AG09319 (cell line): ENCODE measurements at places on chromosomes 12 and 14.

DNA sequence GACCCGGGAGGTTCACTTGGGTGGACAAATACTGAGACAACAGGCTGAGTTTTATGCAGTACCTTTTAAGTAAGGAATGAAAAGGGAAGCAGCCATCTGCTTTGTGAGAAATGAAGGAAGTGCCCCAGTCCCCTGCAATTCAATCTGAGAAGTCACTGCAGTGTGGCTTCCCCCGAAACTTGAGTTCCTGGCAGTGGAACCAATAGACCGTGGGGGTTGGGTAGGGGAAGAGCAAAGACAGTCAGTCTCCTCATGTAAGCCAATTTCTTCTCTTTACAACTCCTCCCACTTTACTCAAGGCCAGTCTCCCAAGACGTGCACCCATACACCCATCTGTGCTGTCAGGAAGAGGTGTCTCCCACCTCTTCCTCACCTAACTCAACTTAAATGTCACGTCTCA is 206.5 kb downstream of the BCAT1 start:
- DNase-seq, result no peak

GRCh38 chr12:6279256-6279628 is 31.2 kb upstream of the PLEKHG6 start:
- DNase-seq, result no peak

GRCh38 chr12:93699271-93700145 is 22.3 kb downstream of the CRADD start:
- DNase-seq, result peak; percentile 54

GRCh38 chr12:14384783-14385638 is 19.5 kb downstream of the ATF7IP start:
- peak; percentile 71 for DNase-seq

DNA sequence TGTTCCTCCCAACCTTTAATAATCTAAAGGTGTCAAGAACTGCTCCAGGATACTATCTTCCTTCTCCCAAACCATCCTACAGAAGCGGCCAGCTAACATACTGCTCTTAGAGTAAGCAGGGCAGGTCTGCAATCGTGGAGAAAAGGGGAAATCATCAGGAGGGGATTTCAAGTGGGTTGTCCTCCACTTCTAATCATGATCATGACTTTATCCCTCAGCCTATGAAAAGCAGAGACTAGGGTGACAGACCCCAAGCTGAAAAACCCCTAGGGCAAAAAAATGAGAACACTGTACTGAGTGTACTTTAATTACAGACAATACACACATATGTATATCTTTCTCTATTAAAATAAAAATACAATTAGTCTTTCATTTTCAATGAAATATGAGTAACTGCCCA is 13.9 kb downstream of the DUSP16 start:
- DNase-seq, result no peak

DNA sequence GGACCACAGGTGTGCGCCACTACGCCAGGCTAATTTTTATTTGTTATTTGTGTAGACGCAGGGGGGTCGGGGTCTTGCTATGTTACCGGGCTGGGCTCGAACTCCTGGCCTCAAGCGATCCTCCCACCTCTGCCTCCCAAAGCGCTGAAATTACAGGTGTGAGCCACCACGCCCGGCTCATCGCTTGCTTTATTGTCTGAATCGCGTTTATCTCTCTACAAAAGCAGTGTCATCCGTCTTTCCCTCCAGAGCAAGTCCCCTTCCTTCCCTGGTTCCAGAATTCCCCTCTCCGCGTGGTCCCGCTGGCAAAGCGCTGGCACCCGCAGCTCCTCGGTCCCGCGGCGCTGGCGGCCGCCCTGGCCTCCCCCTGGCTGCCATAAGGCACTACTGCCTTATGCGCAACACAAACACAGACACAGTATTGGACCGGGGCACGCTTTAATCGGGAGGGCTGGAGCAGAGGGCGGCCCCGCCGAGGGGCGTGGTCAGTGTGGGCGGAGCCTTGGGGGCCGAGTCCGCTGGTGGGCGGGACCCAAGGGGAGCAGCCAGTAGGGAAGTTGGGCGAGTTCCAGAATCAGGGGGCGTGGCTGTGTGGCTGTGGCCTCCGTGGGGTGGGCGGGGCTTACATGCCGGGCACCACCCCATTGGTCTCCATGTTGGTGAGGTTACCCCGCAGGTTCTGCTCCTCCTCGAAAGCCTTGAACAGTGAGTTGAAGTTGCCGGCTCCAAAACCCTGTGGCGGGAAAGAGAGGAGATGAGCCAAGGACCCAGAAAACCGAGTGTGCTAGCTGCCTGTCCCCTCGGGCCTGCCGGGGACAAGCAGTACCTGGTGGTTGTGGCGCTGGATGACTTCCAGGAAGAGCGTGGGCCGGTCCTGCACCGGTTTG is 19.3 kb downstream of the HPD start:
- DNase-seq, result peak; percentile 95

- DNase-seq, result no peak
Observed at GRCh38 chr14:33323979-33324378, 385.3 kb downstream of the NPAS3 start.

- no peak for DNase-seq
Observed at GRCh38 chr12:5201554-5202218, 158.0 kb downstream of the KCNA5 start.

- peak; percentile 52 for DNase-seq
Observed at GRCh38 chr14:103198131-103199105, 75.2 kb downstream of the TNFAIP2 start.

DNA sequence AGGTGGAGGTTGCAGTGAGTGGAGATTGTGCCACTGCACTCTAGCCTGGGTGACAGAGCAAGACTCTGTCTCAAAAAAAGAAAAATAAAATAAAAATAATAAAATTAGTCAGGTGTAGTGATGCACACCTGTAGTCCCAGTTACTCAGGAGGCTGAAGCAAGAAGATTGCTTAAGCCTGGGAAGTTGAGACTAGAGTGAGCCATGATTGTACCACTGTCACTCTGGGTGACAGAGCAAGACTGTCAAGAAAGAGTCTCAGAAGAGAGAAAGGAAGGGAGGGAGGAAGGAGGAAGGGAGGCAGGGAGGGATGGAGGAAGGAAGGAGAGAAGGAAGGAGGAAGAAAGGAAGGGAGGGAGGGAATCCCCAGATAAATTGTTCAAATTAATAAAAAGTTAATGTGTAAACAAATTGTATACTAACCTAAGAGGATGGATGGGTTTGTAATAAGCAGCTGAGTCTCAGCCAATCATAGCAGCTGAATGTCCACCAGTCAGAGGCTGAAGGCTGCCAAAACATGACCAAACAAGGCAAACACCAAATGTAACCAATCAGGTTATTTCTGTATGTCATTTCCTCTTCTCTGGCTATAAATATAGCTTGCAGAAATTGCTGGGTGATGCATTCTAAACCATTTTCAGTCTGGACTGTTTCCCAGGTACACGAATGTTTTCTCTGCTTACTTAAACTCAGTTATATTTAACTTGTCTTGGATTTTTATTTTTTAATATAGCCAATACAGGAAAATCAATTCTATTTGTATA is 6.1 kb upstream of the CDCA4 start:
- DNase-seq, result no peak

DNA sequence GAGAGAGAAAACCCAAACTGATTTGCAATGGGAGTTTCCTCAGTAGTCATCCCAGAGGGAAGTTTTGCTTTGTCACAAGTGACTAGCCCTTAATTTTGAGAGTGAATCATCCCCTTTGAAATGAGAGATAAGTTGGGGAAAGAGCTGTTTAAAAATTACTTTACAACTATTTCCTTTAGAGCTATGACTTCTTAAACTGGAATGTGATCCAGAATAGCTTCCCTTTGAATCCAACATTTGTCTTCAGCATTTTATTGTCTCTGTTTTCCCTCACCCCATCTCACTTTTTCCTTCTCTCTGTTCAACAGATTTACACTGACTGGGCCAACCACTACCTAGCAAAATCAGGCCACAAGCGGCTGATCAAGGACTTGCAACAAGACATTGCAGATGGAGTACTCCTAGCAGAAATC is 109.3 kb downstream of the NAV3 start:
- peak; percentile 32 for DNase-seq

DNA sequence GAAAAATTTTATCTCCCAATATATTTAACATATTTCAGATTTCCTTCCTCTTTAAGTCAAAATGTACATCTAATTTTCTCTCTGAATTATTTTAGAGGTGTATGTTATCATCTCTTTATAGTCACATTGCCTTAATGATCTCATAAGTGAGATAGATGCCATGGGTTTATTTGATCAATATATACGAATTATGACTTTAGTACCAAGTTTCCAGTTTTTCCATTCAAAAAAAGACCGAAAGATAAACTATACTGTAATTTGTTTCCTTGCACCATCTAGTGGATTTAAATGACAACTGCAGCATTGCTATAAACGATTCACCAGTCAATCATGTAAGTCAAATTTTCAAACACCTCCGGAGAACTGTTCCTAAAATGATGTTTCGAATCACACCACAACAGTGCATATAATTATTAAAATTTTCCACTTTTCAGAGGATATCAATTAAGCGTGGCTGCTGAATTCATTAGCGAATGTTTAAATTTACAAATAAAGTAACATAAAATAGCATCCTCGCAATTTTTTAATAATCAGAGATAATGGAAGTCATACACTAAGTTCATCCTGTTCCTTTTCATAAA is 419 bp upstream of the ATXN7L3B start:
- DNase-seq, result peak; percentile 14

DNA sequence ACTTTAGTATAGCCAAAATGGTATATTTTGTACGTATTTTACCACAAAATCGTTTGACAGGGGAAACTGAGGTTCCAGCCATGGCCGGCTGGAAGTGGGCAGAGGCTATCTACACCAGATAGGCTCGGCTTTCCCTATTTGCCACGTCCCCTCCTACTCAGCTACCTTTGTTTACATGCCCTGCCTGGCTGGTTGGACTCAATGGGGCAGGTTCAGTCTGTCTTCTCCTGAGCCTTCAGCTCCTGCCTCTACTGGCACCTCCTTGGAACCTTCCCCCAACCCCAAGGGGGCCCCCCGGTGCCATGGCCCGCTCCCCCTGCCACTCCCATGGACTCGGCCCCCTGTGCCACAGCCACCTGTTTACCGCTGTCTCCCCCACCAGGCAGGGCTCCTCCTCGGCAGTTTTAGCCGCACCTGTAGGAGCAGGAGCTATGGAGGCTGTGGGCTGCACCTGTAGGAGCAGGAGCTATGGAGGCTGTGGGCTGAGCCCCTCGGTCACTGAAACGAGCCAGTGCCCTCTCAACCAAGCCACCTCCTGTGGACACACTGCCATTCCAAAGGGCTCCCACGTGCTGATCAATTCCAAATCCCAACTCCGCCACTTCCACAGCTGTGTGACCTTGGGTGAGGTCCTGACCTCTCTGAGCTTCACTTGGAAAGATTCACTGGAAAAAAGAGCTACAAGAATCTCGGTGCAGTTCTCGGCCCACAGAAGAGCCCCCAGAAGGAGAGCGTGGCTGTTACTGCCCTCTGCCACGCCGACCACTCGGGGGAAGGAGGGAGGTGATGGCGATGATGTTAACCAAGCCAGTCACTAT is 62.2 kb downstream of the NCOR2 start:
- no peak for DNase-seq

- peak; percentile 76 for DNase-seq
Observed at GRCh38 chr12:105212438-105212837, 23.5 kb downstream of the APPL2 start.

DNA sequence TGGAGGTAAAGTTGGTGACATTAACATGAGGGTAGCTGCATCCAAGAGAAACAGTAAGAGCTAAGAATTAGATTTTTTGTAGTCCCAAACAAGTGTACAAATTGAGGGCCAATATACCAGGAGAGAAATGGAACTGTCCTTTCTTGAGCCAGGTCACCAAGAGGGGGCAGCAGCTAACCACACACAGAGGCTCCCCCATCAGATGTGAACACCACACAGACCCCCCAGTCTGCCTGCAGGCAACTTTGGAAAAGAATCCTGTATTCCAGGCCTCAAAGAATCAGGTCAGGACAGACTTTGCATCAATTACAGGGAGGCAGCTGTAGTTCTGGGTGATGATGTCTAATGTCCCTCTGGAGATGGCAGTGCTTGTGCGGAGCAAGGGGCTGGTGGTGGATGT is 77.9 kb downstream of the SPTB start:
- no peak for DNase-seq

GRCh38 chr14:89036371-89036770 is 211.9 kb downstream of the TTC8 start:
- DNase-seq, result no peak

DNA sequence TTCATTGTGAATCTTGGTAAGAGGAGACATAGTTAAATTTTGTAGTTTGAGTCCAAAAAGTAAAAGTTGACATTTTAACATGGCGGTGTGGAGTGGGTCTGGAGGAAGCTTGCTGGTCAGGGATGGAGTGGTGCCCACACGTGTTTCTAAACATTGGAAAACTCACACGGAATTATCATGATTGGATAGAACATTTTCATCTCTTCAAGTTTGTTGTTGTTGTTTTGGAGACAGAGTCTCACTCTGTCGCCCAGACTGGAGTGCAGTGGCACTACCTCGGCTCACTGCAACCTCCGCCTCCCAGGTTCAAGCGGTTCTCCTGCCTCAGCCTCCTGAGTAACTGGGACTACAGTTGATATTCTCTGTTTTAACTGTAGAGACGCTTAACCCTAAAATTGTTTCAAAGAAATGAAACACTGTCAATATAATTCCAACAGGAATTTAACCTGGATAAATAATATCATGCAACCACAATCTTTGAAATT is 502 bp upstream of the MBIP start:
- no peak for DNase-seq

DNA sequence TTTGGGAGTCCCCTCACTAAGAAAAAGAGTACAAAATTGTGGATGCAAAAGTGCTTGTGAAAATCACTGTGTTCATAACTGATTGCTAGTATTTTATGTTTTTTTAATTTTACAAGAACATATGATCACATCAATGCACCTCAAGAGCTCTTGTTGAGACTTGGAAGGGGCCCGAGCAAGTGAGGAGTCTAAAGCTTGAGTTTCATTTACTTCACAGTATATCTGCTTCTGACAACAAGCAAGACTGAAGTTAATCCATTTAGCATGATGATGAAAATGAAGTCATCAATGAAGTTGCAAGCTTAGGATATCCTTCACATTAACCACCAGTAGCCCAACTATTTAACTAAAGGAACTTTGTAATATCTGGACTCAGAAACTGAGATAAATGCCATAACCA is 182.5 kb upstream of the DIO2 start:
- no peak for DNase-seq

GRCh38 chr14:103628221-103628683 is 759 bp upstream of the KLC1 start:
- peak; percentile 52 for DNase-seq

DNA sequence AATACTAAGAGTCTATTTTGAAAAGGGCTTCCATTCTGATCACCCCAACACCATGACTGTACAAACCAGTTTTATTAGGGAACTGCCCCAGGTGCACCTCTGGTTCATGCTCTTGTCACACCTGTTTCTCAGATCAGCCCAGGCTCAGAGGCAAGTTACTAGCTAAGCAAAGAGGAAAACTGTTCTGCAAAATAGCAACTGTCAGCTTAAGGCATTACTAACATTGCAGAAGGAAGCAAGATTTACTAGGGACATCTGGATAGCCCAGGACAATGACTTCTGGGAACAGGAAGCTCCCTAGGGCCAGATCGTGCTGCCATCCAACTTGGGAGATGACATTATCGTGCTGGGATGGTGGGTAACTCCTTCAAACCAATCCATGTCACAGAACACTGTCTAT is 30.1 kb downstream of the ANAPC7 start:
- DNase-seq, result no peak
